ENCODE measurements at places on chromosomes 2 and 18.

DNA sequence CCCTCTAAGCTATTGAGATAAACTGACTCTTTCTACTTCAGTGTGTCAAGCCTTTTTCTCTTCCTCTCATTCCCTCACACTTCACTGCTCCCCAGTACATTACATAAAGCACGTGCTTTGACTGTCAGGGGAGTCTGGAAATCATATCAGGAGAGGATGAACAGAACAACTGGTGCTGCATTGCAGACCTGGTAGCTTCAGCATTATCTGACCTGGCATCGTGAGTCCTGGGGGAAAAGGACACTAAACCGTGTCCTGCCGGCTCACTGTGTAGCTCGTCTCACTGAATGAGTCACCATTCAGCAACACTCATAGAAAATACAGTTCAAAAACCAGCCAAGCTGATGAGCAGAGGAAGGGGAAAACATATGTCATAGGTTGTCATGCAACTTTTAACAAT lies 108.5 kb upstream of the UNC80 start:
- no peak for DNase-seq

GRCh38 chr2:9745153-9745899 lies 97.9 kb upstream of the TAF1B start:
- no peak for DNase-seq

DNA sequence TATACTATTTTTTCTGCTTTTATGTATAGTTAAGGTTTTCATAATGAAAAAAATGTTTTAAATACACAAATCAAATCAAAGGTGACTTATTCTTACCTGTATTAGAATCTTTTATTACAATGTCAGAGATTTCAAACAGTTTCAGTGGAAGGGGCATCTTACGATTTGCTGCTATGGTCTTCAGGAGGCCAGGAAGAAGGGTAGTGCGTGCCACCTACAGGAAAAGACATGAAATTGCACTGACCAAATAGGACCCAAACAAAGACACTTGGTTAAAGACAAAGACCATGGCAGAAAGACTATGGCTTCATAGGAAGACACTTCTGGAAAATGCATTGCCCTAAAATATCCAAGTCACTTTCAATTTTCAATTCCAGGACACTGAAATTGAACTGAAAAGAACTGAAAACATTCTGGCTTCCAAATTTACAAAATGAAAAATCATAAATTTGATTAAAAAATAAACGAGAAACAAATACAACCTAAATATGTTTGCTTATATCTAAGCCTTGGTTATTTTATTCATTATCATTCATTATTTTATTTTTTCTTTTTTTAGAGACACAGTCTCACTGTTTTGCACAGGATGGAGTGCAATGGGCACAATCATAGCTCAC lies 42.1 kb downstream of the FARSB start:
- DNase-seq = no peak

GRCh38 chr18:54090856-54091255 lies 133.6 kb downstream of the MBD2 start:
- no peak for DNase-seq

DNA sequence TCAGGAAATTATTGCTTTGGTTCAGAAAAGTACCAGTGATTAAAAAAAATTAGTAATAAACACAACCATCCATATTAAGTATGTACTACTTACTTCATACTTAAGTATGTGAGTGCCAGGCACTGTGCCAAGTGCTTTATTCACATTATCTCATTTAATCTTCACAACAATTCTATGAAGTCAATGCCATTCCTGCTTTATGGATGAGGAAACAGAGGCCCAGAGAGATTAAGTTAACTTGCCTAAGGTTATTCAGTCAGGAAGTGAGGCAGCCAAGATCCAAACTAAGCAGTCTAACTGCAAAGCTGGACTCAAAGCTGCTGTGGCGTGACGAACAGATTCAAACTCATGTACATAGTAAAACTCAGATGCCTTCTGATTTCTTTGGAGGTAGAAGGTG lies 22.3 kb downstream of the DTNB start:
- DNase-seq = no peak

DNA sequence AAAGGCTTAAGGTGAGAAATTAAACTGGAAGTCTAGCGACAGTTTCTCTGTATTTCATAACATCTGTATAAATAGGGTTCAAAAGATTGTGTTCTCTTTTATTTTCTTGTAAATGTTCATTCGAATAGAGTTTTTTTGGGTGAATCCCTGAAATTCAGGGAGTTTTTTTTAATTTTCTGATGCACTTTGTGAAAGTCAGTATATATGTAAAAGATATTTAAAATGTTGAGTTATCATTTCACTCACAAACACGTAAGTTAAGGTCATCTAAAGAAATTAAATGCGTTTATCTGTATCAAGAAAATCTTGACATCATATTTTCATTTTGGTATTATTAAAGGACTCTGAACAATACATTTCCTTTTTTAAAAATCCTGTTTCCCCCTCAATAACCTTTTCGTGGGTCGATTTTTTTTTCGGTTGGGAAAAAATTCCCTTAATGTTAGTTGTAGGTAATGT lies 3.4 kb downstream of the SP9 start:
- DNase-seq = no peak

- DNase-seq = no peak
These were observed 255.8 kb downstream of the CYP26B1 start for GRCh38 chr2:71891719-71892422.

GRCh38 chr2:136057023-136057801 lies 60.7 kb downstream of the CXCR4 start:
- DNase-seq = peak; percentile 20

DNA sequence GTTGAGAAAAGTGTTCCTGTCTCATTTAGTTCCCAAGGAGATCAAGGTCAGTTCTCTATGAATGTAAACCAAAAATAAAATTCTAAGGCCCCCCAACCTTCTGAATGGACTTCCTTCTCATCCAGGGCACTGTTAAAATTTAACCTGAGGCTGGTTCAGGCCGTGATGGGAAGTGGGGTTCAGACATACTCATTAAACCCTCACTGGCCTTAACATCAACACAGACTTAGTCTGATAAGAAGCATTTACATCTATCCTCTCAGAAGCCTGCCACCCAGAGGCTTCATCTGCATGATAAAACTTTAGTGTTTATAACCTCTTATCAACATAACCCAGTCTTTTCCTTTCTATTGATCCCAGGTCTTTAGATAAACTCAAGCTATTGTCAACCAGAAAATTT lies 22.4 kb downstream of the ITSN2 start:
- no peak for DNase-seq

DNA sequence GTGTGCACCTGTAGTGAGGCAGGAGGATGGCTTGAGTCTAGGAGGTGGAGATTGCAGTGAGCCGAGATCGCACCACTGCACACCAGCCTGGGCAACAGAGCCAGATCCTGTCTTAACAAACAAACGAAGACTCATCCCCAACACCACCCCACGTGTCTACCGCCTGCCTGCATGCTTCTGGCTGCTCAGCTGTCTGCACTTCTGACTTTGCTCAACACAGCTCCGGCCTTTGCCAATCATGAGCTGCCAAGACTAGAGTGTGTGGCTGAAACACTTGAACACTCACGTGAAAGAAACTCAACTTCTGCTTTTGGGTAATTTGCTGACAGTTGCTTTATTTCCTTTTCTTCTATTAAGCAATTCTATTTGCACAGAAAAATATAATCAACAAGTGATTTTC lies 32.1 kb upstream of the SP3 start:
- no peak for DNase-seq

GRCh38 chr2:240431661-240432424 lies 3.6 kb upstream of the GPC1 start:
- DNase-seq = no peak

DNA sequence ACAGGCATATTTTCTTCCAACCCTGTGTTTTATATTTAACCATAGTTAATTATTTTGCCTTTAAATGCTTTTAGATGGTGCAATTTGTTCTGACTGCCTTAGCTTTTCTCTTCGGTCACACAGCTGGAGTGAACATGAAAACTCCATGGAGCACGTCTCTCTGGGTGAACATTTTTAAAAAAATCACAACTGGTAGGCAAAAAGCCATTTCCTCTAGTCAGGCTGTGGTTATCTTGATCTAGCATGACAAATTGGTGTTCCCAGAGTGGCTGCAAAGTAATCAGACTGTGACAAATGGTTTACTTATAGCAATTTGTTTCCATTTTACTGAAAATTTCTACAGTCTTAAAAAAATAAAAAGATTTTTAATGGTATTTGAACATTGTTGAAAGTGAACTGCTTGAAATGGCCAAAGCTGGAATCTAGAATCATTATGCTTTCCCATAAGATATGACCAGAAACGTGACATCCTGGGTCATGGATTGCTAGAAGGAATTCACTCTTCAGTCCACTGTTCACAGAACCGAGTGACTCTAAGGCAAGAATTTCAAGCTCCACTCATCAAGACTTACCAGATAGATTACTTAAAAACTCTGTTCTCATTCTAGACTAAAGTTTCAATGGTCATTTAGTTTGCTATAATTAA lies 703.6 kb downstream of the CPS1 start:
- no peak for DNase-seq

- no peak for DNase-seq
These were observed 26.0 kb downstream of the CTAGE1 start for GRCh38 chr18:22391407-22392345.
